ENCODE measurements at places on chromosomes 4 and X.
A peak's percentile ranks its signal among the peaks of the same experiment; 100 is the strongest.

GRCh38 chrX:148774276-148774675 is 273.9 kb downstream of the AFF2 start:
- DNase-seq: no peak

DNA sequence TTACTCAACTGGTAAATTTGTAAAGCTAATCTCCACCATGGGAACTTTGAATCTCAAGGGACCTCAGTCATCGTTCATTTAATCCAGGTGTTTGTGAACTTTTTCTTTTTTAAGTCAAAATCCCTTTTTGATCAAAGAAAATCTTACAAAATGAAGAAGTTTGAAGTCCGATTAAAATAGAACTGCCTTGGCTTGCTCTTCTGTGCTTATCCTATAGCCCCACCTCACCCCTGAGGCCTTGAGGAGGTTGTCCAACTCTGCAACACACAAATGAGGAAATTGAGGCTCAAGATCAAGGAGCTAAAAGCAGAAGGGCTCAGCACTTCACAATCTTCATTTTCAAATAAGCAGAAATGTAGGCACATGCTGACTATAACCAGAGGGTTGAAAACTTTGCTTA is 240.3 kb upstream of the SFRP2 start:
- DNase-seq: no peak

DNA sequence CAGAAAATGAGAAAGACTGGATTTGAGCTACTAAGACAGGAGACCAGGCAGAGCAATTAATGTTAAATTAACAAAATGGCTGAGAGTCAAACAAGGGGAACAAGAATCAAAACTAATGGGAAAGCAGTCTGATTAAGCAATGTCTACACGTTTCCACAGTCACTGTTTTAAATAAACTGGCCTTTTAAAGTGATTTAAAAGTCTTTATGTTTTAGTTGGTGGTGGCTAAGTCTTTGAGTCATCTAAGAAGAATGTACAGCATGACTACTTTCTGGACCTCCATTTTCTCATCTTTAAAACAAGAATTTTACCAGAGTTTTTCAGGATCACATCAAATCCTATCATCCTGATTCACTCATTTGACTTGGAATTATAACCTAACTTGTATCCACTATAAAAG is 233.8 kb downstream of the ENOX2 start:
- DNase-seq: no peak

DNA sequence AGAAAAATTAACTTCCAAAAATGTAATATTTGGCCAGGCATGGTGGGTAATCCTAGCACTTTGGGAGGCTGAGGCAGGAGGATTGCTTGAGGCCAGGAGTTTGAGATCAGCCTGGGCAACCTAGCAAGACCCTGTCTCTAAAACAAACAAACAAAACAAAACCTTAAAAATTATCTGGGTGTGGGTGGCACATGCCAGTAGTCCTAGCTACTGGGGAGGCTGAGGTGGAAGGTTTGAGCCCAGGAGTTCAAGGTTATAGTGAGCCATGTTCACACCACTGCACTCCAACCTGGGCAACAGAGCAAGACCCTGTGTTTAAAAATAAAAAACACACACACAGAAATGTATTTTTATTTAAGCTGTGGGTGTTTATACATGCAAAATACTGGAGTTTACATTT is 12.0 kb downstream of the FAM120C start:
- no peak for DNase-seq

DNA sequence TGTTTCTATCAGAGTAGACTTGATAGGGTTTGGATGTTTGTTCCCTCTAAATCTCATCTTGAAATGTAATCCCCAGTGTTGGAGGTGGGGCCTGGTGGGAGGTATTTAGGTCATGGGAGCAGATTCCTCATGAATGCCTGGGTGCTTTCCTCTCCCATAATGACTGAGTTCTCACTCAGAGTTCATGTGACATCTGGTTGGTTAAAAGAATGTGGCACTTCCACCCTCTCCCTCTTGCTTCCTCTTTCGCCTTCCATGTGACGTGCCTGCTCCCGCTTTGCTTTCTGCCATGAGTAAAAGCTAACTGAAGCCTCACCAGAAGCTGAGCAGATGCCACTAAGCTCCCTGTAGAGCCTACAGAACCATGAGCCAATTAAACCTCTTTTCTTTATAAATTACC is 47.3 kb upstream of the SRPX start:
- DNase-seq: no peak

- peak; percentile 28 for DNase-seq
Measured at GRCh38 chr4:73589887-73590801, 30.1 kb downstream of the RASSF6 start.

GRCh38 chr4:127993151-127993550 is 27.9 kb downstream of the ABHD18 start:
- no peak for DNase-seq

DNA sequence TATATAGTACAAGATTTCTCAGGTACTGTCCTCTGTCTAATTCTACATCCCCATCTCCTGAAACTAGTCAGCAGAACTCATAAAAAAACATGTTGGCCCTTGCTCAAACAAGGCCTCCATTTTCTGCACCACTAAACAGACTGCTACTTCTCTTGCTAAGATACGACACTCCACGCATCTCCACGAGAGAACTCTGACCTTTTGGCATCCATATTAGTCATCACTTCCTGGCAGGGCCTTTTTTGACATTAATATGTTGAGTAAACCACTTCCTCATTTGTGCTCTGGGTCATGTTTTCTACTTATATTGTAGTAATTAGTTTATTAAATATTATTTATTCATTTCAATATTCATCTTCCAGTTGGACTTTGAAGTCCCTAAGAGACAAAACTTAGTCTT is 65.6 kb downstream of the DCAF8L1 start:
- no peak for DNase-seq

DNA sequence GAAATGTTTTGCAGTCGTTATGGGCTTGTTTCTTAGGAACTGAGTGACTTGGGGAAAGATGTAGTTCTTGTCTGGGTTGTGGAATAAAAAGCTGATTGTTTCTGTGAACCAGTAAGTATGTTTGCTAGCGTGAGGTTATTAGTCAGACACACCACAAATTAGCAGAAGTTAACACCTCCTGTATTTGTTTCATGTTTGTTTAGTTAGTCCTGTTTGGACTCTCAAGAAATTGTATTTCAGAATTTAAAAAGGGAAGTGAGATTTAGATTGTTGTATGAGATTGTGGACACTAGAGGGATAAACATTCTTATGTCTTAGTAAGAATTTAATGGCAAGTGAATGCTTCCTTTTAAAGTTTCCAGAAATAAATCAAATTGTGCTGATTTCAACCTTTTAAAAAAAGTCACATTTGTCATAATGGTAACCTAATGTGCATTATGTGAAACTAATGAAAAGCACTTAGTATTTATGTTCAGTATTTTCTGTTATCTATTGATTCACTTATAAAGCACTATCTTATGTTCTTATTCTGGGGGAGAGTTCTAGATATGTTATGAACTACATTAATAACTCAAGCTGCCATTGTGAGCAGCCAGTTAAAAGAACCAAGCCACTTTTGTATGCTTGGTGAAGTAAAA is 25.6 kb downstream of the ATP10D start:
- DNase-seq: no peak

DNA sequence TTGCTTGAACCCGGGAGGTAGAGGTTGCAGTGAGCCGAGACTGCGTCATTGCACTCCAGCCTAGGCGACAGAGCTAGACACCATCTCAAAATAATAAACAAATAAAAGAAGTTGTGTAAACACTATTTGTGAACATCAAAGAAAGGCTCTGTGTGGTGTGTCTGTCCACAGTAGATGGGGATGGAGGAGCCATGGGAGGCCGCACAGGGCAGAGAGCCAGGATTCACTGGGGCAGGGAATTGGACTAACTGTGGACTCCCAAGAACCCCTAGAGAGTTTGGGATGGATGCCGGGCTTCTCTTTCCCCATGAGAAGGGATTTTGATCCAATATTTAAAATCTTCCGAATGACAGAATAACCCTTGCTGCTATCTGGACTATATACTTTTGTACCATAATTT is 26.5 kb downstream of the TBC1D1 start:
- DNase-seq: no peak

- DNase-seq: no peak
Measured at GRCh38 chr4:125316791-125317524, 2.2 kb downstream of the FAT4 start.

- no peak for DNase-seq
Measured at GRCh38 chrX:78375894-78376293, 48.5 kb upstream of the CYSLTR1 start.

DNA sequence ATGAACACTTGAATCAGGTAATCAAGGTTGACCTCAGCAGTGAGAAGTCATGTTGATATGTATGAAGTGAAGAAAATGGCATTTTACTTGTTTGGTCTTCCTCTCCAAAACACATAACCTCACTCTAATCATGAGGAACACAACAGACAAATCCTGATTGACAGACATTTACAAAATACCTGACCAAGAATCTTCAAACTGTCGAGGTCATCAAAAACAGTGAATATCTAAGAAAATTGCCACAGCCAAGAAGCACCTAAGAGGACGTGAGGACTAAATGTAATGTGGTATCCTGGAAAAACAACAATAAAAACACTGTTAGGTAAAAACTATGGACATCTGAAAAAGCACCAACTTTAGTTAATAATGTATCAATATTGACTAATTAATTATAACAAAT is 129.5 kb upstream of the MAGEB18 start:
- DNase-seq: no peak

- DNase-seq: no peak
Measured at GRCh38 chrX:124441971-124442590, 95.7 kb downstream of the SH2D1A start.

GRCh38 chr4:166625018-166625637 is 609.2 kb downstream of the SPOCK3 start:
- no peak for DNase-seq

DNA sequence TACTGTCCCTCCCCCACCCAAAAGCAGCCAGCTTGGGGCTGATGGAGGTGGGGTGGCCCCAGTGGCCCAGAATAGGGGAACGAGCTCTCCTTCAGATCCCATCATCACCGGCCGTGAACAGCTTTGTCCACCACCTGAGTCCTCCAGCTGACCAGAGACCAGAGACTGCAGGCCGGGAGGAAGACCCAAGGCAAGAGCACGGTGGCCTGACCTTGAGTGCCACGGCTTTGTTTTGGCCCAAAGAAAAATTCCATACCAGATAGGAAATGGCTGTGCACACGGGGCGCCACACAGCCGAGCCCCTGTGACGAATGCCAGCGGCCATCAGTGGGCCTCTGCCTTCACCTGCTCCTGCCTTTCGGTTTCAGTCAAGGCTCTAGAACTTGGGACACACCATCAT is 5.2 kb downstream of the HMX1 start:
- DNase-seq: no peak

- DNase-seq: no peak
Measured at GRCh38 chrX:78650906-78651437, 8.2 kb downstream of the RTL3 start.

- no peak for DNase-seq
Measured at GRCh38 chr4:77037736-77038135, 38.1 kb downstream of the CCNI start.

DNA sequence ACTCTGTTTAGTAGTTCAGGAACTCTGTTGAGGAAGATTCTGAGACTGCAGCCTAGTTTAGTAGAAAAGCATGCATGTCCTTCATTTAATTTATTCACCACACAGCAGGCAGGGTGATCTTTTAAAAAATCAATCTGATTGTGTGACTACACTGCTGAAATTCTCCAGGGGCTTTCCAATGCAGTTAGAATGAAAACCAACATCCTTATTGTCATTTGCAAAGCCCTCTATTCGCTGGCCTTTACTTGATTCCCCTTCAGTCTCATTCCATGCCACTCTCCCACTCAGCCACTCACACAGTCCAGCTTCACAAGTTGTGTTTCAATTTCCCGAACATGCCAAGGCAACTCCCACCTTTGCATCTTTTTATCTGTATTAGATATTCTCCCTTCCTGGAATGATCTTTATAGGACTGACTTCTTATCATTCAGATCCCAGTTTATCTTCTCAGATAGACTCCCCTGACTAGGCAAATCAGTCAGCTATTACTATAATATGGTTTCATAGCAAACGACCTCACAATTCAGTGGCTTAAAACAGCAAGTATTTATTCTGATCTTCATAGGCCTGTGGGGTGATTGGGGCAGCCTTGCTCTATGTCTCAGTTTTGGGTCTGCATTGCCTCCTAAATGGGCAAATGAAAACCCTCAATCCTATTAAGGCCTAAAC is 21.3 kb upstream of the FTHL17 start:
- no peak for DNase-seq

GRCh38 chr4:122652379-122652778 is 31.5 kb upstream of the IL21 start:
- no peak for DNase-seq

GRCh38 chr4:176223561-176223960 is 28.2 kb upstream of the SPATA4 start:
- DNase-seq: no peak

- DNase-seq: no peak
Measured at GRCh38 chr4:22842360-22843018, 149.8 kb downstream of the GBA3 start.

DNA sequence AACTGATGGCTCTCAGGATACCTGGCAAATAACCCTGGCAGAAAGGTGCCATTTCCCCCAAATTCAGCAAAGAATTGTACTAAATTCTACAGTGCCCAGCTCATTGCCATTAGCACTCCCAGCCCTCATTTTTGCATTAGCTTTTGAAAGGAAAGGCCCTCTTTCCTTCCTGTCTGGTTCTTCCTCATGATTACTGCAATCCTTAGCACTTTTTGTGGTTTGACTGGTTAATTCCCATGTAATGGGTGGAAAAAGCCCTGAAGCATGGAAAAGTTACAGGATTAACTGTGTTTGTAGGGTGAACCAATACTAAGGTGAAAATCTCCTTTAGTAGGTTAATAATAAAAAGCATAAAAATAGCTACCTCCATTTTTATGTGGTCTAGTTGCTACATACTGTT is 139.5 kb downstream of the NPNT start:
- no peak for DNase-seq

DNA sequence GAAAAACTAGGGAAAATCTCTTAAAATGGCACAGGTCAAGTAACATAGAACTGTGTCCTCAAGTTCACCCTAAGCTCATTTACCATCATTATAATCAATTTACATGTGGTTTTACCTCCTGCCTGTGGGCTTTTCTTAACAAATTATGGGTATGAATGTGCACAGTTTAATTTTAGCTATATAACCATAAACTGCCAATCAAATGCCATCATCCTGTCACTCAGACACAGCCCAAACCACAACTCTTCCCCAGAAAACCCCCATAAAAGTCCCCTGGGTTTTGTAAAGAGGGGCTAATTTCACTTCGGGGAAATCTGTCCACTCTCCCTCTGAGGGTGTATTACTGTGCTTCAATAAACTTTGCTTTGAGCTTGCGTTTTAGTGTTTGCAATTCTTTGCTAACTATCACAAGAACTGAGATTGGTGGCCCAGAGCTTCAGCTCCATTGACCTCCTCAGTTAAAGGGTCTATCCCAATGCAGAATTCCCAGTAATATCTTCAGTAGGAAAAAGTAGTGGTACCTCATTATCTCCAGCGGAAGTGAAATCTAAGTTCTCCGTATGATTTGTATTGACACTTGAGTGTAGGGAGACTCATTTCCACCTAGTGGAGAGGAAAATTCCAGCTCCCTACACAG is 394.6 kb downstream of the SPOCK3 start:
- no peak for DNase-seq

All from NCI-H2107 (cell line).